NCI-H2107 (cell line): ENCODE measurements at places on chromosomes 12 and 14.

DNA sequence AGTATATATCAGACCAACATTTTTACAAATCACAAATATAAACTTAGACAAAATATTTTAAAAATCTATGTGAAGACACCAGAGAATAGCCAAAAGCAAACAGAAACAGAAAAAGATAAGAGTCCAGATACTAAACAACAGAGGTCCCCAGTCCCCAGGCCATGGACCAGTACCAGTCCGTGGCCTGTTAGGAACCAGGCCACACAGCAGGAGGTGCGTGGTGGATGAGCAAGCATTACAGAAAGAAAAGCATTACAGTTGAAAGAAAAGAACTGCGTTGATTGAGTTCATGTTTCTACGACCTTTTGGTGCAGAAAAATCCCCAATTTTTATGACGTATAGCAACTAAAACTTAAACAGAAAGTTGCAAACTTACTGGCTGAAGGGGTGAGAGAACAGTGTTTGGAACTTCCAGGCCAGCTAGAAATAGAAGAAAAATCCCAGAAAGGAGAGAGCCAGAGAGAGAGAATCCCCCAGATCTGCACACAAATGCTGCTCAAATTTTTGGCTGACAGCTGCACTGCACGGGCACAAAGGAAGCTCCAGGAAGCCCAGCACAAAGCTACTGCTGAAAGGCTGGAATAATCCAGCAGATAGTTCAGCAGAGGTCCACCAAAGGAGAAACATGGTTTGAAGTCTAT, 159.6 kb upstream of the C14orf180 start:
- no peak for DNase-seq

DNA sequence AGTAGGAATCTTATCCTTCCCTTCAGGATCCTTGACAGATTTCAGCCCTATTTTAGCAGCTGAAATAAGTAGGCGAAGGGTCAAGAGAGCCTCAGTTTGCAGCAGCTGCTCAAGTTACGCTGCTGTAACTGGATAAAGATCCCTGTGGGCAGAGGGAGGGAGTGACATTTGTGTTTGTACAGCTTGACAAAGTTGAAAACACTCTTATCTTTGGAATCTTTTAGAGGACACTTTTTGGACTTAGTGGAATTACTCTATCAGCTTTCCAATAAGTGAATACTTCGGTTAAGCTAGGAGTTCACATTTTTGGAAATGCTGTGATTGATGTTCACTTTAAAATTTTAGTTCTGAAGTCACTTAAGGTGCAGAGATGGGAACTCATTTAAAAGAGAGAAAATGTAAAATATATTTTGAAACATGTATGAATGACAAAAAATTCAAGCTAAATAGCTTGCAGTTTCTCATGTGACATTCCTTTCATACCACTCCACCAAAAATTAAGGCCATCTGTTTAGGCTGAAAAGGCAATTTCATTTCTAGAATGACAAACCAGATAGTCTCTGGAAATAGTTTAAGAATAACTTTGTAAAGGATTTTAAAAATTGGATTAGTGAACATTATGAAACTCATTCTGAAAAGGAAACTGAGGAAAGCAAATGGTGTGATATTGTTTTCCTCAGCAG, 55.2 kb downstream of the SLC38A4 start:
- DNase-seq, result no peak

- no peak for DNase-seq
These were observed 72.9 kb downstream of the BMP4 start for GRCh38 chr14:53883739-53884138.

GRCh38 chr14:105139212-105139825, 29.3 kb downstream of the JAG2 start:
- DNase-seq, result no peak

DNA sequence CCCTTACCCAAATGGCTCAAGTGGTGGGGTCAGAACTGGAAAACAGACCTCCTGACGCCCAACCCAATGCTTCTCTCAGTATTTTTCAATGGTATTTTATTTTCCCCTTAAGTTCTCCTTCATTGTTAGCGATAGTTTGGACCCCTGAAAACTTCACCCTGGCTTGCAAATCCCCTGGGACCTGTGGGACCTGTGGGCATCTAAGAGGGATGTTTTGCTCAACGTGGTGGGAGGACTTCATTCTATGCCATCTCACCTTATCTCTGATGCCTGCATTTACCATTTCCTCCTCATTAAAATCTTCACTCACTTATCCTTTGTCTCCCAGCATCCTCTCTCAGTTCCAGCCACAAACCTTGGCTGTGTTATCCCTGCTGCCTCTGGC, 59.4 kb upstream of the GZMB start:
- no peak for DNase-seq
